ENCODE measurements at places on chromosomes 16 and 17.
A peak's percentile ranks its signal among the peaks of the same experiment; 100 is the strongest.

- DNase-seq = no peak
- H3K4me1 ChIP-seq = no peaks in the 10 kb centered on the region
- no peak overlapping the region for H3K4me3 ChIP-seq
- H3K27ac ChIP-seq = no peak overlapping the region
- no peaks in the 10 kb centered on the region for H3K36me3 ChIP-seq
Measured at GRCh38 chr16:7571366-7571765, 238.7 kb downstream of the RBFOX1 start.

- H3K4me3 ChIP-seq = peak overlapping the region; percentile 98
- DNase-seq = no peak
- H3K27me3 ChIP-seq = no peaks in the 10 kb centered on the region
- no peaks in the 10 kb centered on the region for H3K36me3 ChIP-seq
- peak overlapping the region; percentile 100 for H3K27ac ChIP-seq
Measured at GRCh38 chr17:38800237-38800760, 943 bp upstream of the PIP4K2B start.

DNA sequence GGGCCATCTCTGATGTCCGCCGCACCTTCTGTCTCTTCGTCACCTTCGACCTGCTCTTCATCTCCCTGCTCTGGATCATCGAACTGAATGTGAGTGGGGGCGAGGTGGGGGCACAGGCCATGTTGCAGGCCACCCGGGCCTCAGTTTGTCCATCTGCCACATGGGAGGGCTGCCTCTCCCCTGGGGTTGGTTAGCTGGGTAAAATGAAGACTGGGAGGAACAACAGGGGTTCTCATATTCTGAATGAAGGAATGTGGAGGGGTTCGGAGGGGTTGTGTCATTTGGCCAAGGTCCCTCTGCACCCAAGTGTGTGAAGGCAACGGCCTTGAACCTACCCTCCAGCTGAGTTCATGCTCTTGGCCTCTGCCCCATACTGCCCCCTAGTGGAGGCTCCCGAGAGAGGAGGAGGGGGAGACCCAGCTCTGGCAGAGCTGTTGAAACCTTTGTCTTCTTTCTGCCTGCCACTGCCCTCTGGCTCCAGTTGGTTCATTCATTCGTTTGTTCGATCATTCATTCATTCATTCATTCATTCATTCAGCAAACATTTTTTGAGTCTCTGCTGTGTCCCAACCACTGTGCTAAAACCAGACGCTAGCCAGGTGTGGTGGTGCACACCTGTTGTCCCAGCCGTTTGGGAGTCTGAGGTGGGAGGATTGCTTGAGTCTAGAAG, 11.4 kb upstream of the TCAP start:
- no peaks in the 10 kb centered on the region for H3K27me3 ChIP-seq
- no peaks in the 10 kb centered on the region for H3K36me3 ChIP-seq
- no peak overlapping the region for H3K4me3 ChIP-seq
- H3K27ac ChIP-seq = no peak overlapping the region

GRCh38 chr16:85349365-85350145, 237.3 kb upstream of the CIBAR2 start:
- no peak for DNase-seq
- no peaks in the 10 kb centered on the region for H3K36me3 ChIP-seq
- H3K27ac ChIP-seq = no peak overlapping the region
- H3K4me1 ChIP-seq = peaks cover 13% of the 10 kb centered on the region
- H3K4me3 ChIP-seq = no peak overlapping the region

- H3K4me3 ChIP-seq = no peak overlapping the region
- H3K27me3 ChIP-seq = no peaks in the 10 kb centered on the region
- no peak for DNase-seq
- no peaks in the 10 kb centered on the region for H3K4me1 ChIP-seq
- H3K36me3 ChIP-seq = no peaks in the 10 kb centered on the region
Measured at GRCh38 chr17:16661217-16661616, 7.6 kb upstream of the ZNF624 start.

DNA sequence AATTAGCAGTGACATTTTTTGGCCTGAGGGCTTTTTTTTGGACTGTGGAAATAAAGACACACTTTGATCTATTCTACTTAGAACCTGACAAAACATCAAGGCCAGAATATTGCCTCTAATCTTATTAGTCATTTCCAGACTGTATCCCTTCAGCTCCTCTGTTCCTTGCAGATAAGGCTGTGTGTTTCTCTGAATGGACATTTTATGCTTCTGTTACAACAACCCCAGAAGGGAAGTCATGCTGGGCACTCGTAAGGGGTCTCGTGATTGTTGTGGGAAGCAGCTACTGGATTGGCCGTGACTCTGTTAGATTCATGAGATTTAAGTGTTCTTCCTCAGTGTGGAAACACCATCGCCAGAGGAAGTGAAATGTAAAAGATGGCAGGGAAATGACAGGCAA, 31.6 kb upstream of the HS3ST2 start:
- no peaks in the 10 kb centered on the region for H3K27me3 ChIP-seq
- no peaks in the 10 kb centered on the region for H3K4me1 ChIP-seq
- no peak overlapping the region for H3K27ac ChIP-seq
- H3K36me3 ChIP-seq = no peaks in the 10 kb centered on the region
- H3K4me3 ChIP-seq = no peak overlapping the region

- H3K36me3 ChIP-seq = no peaks in the 10 kb centered on the region
- H3K4me3 ChIP-seq = no peak overlapping the region
- no peak for DNase-seq
- H3K4me1 ChIP-seq = peaks cover 8% of the 10 kb centered on the region
- no peaks in the 10 kb centered on the region for H3K27me3 ChIP-seq
- no peak overlapping the region for H3K27ac ChIP-seq
Measured at GRCh38 chr17:80727409-80727755, 182.7 kb downstream of the RPTOR start.

GRCh38 chr17:61209525-61209924, 190.1 kb upstream of the TBX2 start:
- peaks cover 15% of the 10 kb centered on the region for H3K4me1 ChIP-seq
- DNase-seq = no peak
- H3K27ac ChIP-seq = peak overlapping the region; percentile 67

DNA sequence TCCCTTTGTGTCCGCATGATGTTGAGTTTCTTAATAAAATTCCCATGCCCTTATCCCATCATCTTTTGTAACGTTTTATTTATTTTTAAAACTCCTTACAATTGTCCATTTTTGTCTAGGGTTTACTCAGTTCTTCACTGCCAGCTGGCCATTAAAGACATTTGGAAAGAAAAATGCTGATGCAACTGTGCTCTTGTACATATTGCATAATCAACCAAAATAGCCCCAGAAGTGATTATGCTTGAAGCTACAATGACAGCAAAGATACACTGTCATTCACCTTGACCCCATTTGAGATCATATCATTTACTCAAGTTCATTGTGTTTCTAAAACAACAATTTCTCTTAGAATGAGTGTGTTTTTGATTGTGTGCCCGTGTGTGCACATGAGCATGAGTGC, 1074.6 kb upstream of the RBFOX1 start:
- H3K36me3 ChIP-seq = no peaks in the 10 kb centered on the region
- DNase-seq = no peak
- H3K27me3 ChIP-seq = no peaks in the 10 kb centered on the region

- DNase-seq = no peak
- no peak overlapping the region for H3K4me3 ChIP-seq
- H3K4me1 ChIP-seq = peaks cover 66% of the 10 kb centered on the region
Measured at GRCh38 chr17:77383613-77384608, 243.1 kb downstream of the SEC14L1 start.

DNA sequence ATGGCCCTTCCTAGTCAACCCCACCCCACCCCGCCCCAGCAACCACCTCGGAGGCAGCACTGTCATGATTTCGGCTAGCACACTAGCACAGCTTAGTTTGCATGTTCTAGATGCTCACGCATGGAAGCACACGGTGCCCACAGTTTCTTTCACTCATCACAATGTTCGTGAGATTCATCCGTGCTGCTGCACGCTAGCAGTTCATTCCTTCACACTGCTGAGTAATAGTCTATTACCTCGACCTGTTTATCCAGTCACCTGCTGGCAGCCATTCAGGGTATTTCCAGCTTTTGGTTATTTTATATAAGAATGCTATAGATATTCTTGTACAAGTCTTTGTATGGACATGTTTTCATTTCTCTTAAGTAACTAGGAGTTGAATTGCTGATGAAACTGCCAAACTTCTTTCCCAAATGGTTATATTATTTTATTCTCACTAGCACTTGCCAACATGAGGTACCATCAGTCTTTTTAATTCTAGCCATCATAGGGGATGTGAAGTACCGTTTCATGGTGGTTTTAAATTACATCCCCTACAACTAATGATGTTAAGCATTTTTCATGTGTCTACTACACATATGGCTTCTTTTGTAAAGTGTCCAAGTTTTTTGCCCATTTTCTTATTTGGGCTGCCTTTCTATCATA, 75.7 kb downstream of the CYTH1 start:
- H3K36me3 ChIP-seq = no peaks in the 10 kb centered on the region
- no peak for DNase-seq
- H3K27ac ChIP-seq = no peak overlapping the region
- H3K4me1 ChIP-seq = no peaks in the 10 kb centered on the region
- H3K27me3 ChIP-seq = no peaks in the 10 kb centered on the region

- H3K4me3 ChIP-seq = no peak overlapping the region
- H3K27me3 ChIP-seq = no peaks in the 10 kb centered on the region
- no peaks in the 10 kb centered on the region for H3K4me1 ChIP-seq
- no peaks in the 10 kb centered on the region for H3K36me3 ChIP-seq
Measured at GRCh38 chr17:72311004-72311403, 190.2 kb downstream of the SOX9 start.

DNA sequence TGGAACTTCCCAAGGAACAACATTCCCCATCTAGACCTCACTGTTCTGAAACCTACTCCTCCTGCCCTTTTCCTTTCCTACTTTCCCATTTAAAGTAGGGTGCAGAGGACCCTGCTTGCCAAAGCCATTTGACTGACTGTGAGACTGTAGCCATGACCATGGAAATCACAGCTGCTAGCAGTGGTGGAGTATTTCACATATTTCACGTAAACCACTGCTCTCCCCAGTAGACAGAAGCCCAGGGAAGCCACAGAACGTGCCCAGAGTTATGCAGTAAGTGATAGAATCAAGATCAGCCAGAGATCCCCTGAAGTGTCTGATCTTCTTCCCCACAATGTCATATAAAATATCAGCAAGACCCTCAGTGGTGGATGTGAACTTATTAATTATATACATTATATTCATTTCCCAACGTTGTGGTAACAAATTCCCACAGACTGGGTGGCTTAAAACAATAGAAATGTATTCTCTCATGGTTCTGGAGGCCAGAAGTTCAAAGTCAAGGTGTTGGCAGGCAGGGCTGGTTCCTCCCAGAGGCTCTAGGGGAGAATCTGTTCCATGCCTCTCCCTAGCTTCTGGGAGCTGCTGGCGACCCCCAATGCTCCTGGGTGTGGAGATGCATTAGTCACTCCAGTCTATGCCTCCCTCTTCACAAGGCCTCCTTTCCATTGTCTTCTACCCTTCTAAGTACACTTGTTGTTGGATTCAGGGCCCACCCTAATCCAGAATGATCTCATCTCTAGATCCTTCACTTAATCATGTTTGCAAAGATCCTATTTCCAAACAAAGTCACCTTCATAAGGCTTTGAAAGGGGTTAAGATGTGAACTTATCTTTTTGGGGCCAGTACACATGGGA, 20.7 kb upstream of the PRM1 start:
- H3K36me3 ChIP-seq = no peaks in the 10 kb centered on the region
- DNase-seq = no peak
- no peak overlapping the region for H3K27ac ChIP-seq
- peaks cover 4% of the 10 kb centered on the region for H3K4me1 ChIP-seq

- peaks cover 16% of the 10 kb centered on the region for H3K4me1 ChIP-seq
- H3K4me3 ChIP-seq = no peak overlapping the region
- no peak overlapping the region for H3K27ac ChIP-seq
- peaks cover 22% of the 10 kb centered on the region for H3K27me3 ChIP-seq
- no peaks in the 10 kb centered on the region for H3K36me3 ChIP-seq
- DNase-seq = no peak
Measured at GRCh38 chr17:36935671-36936454, 1.4 kb upstream of the LHX1 start.

DNA sequence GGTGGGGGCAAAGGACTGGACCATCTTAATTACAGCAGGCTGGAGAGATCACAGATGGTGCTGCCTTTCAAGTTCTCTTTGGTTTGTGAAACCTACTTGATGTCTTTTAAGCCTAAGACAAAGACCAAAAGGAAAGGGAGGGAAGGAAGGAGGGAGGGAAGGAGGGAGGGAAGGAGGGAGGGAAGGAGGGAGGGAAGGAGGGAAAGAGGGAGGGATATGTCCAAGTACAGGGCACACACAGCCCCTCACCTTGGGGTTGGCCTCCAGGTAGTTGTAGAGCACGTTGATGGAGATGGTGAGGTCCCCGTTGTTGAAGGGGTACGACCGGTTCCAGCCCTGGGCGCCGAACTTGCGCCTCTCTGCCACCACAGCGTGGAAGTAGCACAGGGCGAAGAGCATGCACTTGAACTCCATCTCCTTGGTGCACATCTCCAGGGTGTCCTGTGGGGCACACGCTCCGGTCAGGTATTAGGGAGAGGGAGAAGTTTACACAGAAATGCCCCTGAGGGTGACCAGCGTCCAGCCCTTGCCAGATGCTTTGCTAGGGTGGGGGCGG, 55.4 kb downstream of the PGS1 start:
- no peak overlapping the region for H3K4me3 ChIP-seq
- H3K27me3 ChIP-seq = no peaks in the 10 kb centered on the region
- DNase-seq = no peak
- peaks cover 2% of the 10 kb centered on the region for H3K4me1 ChIP-seq
- no peak overlapping the region for H3K27ac ChIP-seq
- no peaks in the 10 kb centered on the region for H3K36me3 ChIP-seq

DNA sequence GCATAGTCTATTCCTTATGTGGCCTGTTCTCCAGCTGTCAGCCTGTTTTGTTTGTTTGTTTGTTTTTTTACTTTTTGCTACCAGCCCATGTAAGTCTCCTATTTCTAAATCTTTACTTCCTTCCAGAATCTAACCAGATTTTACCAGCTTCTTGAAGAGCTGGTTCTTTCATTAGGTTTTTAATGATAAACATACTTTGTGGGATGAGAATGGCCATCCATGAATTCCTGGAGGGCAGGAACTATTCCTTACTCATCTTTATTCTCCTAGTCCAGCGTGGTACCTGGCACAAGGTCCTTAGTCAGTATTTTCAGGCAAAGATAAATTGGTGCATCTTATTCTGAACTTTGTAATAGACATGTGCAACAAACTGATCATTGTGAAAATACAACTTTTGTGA, 17.3 kb downstream of the RSPRY1 start:
- no peaks in the 10 kb centered on the region for H3K36me3 ChIP-seq
- H3K4me1 ChIP-seq = no peaks in the 10 kb centered on the region
- DNase-seq = no peak
- H3K4me3 ChIP-seq = no peak overlapping the region
- no peak overlapping the region for H3K27ac ChIP-seq

- H3K27ac ChIP-seq = no peak overlapping the region
- H3K4me3 ChIP-seq = no peak overlapping the region
- no peak for DNase-seq
- H3K27me3 ChIP-seq = no peaks in the 10 kb centered on the region
Measured at GRCh38 chr16:9836118-9836736, 346.0 kb downstream of the GRIN2A start.
